ENCODE measurements at places on chromosomes 2 and 18.

DNA sequence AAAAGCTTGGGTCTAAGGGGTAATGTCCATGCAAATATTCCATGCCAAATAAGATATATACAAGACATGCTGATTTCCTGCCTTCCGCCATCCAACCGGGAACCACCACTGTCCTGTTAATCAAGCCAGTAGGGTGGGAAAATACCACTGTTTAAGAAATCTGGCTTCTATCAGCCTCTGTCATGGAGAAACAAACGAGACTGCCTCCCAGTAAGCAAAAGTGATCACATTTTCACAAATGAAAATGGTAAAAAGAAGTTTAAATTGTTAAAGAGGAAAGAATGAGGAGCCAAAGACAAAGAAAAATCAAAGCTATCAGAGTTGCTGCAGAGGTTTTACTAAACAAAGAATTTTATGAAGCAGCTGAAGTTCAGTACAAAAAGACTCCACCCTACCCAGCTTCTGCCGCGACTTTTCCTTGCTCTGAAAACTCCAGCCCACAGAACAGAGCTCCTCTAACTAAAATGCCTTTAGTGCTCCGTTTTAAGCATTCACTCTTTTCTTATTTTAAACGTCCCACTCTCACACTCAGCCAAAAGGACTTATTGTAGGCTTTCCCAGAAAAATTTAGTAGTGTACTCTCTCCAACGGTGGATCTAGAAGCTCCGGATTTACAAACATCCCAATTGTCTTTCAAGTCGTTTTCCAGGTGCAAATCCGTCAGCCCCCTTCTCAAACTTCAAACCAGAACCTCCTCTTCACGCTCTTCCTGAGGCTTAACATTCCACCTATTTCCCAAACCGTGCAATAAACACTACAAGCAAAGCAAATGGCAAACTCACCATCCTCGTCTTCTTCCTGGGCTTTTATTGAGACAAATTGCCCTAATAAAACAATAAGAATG is 613 bp downstream of the COL5A2 start:
- peak overlapping the region; percentile 69 for H3K4me3 ChIP-seq

DNA sequence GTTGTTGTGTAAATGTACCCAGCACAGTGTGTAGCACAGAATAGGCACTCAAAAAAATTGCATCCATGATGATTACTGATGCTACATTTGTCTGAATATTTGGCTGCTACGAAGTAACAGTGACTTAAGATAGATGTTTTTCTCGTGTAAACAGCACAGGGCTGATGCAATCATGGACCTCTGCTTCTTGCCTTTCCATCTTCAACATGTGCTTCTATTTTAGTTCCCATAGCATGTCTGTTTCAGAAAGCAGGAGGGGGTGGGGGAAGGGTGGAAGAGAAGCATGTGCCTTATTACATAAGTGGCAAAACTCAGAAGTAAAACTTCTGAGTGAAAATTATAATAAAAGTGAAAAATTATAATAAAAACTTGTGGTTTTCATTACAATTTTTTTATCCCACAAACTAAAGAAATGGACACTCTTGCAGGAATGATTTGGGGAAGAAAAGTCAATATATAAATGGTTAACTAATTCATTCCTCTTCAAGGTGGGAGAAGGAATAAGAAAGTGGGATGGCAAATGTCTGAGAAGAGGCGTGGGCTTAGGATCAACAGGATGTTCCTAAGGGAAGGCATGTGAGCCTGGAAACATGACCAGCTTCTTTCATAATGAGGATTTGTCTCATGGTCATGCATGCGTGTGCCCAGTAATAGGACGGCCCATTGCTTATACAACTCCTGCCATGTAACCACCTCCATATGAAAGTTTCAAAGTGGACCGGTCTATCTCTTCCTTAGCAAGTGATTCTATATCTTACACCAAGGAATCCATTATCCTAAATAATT is 27.2 kb downstream of the CCBE1 start:
- H3K36me3 ChIP-seq: no peaks in the 10 kb centered on the region
- no peaks in the 10 kb centered on the region for H3K27me3 ChIP-seq
- no peak for DNase-seq
- H3K4me3 ChIP-seq: no peak overlapping the region
- H3K4me1 ChIP-seq: no peaks in the 10 kb centered on the region

- peaks cover 13% of the 10 kb centered on the region for H3K36me3 ChIP-seq
- H3K4me3 ChIP-seq: no peak overlapping the region
- no peak for DNase-seq
- H3K27ac ChIP-seq: no peak overlapping the region
Observed at GRCh38 chr2:113741091-113741490, 15.4 kb downstream of the SLC35F5 start.

DNA sequence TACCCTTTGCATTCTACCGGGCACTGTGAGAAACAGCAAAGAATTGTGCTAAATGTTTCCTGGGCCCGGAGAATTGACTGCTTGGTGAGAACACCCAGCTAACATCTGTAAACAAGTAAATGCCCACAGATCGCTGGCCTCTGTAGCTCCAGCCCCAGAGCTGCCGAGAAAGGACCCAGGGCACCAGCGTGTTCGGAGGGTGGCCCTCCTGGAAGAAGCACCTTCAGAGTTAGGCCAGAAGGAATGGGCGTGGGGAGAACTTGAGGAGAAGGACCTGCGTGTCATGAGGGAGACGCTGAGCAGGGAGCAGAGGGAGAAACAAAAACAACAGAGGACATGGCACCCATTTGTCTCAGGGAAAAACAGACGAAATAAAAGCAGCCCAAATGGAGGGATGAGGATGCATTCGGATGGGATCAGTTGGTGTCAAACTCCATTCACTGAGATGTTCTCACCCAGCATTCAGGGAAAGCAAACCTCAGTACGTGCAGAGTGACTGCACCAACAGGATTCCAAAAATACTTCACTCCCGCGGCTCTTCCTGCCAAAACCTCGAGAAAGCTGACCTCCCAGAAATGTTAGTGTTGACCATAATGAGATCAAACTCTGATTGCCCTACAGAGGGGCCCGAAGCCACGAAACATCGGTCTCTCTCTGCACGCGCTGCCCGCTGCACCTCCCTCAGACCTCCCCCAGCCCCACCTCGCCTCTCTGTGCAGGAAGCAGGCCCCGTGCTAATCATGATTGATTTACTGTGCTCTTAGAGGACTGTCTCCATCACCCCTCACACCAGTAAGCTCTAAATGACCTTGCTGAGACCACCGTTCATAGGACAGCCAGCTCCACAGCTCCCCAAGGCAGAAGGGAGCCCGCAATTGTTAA is 376.3 kb upstream of the SALL3 start:
- no peaks in the 10 kb centered on the region for H3K4me1 ChIP-seq
- H3K4me3 ChIP-seq: no peak overlapping the region
- H3K27me3 ChIP-seq: no peaks in the 10 kb centered on the region
- no peak overlapping the region for H3K27ac ChIP-seq
- no peaks in the 10 kb centered on the region for H3K36me3 ChIP-seq

GRCh38 chr2:16493788-16494187 is 171.8 kb downstream of the CYRIA start:
- no peaks in the 10 kb centered on the region for H3K4me1 ChIP-seq
- no peak overlapping the region for H3K27ac ChIP-seq
- no peak overlapping the region for H3K4me3 ChIP-seq
- H3K36me3 ChIP-seq: no peaks in the 10 kb centered on the region
- no peaks in the 10 kb centered on the region for H3K27me3 ChIP-seq
- no peak for DNase-seq

DNA sequence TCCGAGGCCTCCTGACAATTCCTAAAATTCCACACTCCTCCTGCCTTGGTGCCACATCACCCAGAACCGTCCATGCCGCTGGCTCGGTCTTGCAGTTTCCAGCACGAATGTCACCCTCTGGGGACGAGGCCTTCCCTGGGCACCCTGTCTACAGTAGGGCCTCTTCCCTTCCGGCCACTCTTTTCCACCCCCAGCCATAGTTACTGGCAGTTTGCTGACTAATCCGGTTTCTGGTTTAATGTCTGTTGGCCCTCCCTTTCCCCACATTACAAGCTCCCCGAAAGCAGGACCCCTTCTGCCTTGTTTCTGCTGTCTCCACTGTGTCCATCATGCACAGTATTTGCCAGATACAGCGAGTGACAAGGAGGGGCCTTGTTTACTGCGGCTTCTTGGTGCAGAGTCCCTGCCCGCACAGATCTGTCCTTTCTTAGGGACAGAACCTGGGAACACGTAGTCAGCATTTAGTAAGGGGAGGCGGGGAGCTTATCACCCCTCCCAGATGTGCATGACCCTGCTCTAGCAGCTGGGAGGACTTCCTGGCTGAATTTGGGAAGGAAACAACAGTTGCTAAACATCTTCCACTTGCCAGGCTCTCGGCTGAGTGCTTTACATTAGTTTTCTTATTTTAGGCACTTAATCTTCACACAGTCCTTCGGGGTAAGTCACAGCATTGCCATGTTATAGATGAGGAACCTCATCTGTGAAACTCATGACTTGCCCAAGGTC is 23.6 kb upstream of the CATIP start:
- no peaks in the 10 kb centered on the region for H3K36me3 ChIP-seq
- no peak overlapping the region for H3K4me3 ChIP-seq
- H3K27ac ChIP-seq: no peak overlapping the region
- DNase-seq: peak; percentile 36
